ENCODE measurements at places on chromosomes 1 and 21. TPM values are rescaled to one million over a fixed set of nuclear protein-coding genes. Genes with fewer than 3 reads are reported as not detected.

DNA sequence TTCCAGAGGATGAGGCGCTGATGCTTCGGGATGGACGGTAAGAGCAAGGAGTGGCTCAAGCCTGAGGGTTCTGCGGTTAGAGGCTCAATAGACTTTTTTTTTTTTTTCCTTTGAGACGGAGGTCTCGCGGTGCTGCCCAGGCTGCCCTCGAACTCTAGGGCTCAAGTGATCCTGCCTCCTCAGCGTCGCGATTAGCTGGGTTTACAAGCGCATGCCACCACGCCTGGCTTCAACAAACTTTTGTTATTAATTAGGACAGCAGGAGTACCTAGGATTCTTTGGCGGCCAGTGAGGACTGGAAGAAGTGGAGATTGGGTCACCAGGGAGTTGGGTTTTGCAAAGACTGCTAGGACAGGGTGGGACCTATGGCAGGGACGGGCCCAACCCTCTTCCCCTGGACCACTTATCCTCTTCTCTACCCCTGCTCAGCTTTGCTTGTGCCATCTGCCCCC is 587 bp downstream of the SCNM1 start:
- DNase-seq = no peak

The CD53 gene
- 523 TPM for polyA plus RNA-seq

DNA sequence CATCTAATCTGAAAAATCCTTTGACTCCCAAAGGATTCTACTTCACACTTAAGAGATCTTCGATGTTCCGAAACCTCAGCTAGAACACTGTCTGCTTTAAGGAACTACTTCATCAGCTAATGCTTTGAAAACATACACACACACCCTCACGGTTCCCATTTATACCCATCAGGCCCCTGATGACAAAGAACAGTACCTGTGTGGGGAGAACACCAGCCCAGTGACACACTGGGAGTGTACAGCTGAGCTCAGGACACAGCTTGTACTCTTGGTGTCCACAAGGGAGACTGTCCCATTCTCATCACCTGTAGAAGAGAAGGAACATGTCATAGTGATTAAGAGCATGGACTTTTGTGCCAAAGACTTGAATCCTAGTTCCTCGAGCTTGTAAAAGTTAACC is 6.6 kb downstream of the WDR77 start:
- DNase-seq = no peak

GRCh38 chr1:163875200-163875926 is 553.6 kb downstream of the NUF2 start:
- no peak for DNase-seq

GRCh38 chr1:62516600-62516999 is 79.8 kb downstream of the USP1 start:
- DNase-seq = no peak

GRCh38 chr1:244836135-244836521 is 670 bp downstream of the COX20 start:
- no peak for DNase-seq
